ENCODE measurements at places on chromosomes 12 and 14.

- no peak for DNase-seq
Observed at GRCh38 chr12:90257927-90258624, 549.4 kb upstream of the ATP2B1 start.

DNA sequence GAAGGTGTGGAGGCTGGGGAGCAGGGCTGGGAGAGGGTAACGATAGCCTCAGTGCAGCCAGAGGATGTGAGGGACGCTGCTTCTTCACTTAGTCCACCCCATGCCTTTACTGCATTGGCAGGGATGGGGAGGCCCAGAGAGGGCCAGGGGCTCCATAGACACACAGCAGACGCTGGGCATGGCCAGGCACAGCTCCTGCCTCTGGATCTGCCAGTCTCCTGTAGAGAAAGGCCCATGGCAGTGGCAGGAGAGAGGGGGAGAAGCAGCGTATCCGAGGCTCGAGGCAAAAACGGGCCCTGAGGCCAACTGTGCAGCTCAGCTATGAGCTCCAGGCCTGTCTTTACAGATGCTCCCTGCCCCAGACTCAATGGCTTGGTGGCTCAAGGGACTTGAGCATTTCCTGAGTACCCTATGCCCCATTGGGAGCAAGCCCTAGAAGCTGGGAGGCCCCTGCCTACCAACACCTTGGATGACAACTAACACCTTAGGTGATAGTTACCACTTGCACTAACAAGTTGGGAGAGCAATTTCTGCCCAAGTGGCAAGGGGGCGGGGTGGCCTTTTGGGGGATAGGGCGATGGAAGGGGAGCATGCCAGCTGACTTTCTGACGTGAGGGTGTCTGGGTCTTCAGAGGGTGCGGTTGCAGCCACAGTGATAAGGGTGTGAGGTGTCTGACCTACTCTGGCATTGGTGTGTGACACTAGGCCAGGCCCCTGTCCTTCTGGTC is 5.0 kb upstream of the LBHD2 start:
- DNase-seq, result no peak

- DNase-seq, result no peak
Observed at GRCh38 chr12:121427556-121428050, 27.7 kb downstream of the RNF34 start.

DNA sequence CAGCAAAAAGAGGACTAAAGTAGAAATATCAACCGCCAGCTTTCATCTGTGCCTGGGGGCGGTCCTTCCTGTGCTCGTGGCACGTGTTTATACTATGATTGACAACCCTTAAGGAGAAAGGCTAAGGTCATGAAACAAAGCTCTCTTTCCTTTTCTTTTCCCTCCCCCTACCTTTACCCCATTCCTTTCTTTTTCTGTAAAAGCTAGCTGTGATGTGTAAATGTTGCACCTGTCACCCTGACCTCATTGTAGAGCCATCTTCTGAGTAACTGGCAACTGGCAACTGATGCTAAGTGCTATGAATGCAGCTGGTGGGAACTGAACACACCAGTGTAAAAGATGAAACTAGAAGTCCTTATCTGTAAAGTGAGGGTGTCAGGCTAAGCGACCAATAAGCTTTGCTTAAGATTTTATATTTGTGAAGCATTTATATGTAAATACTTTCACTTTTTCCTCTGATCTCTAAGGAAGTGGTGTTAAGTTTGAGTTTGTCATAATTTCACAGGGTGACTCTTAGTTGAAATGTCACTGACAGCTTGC is 102.8 kb upstream of the BCAT1 start:
- no peak for DNase-seq

GRCh38 chr12:125353871-125354270 is 288.6 kb downstream of the AACS start:
- no peak for DNase-seq

Data from non-pigmented ciliary epithelial cell (primary cell).